ENCODE measurements at places on chromosomes 6 and 20. TPM values are rescaled to one million over a fixed set of nuclear protein-coding genes. Genes with fewer than 3 reads are reported as not detected.

Gene TAAR9
- polyA plus RNA-seq: not detected

DNA sequence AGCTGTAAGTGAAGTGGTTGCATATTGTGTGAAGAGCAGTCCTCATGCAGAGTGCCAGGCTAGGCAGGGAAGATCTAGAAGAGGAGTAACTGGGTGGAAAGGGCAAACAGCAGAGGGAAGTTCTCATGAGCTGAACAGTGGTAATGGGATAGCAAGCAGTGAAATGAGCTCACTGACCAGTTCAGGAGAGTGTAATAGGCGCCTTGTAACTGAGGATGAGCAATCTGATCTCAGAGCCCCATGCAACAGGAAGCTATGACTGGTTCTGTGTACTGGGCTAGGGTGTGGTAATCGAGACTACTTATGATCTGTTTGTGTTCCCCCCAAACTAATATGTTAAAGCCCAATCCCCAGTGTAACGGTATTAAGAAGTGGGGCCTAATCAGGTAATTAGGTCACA, 98.6 kb downstream of the RFX6 start:
- peak; percentile 63 for DNase-seq

GRCh38 chr20:36919715-36920333, 31.7 kb downstream of the SAMHD1 start:
- peak; percentile 72 for DNase-seq

DNA sequence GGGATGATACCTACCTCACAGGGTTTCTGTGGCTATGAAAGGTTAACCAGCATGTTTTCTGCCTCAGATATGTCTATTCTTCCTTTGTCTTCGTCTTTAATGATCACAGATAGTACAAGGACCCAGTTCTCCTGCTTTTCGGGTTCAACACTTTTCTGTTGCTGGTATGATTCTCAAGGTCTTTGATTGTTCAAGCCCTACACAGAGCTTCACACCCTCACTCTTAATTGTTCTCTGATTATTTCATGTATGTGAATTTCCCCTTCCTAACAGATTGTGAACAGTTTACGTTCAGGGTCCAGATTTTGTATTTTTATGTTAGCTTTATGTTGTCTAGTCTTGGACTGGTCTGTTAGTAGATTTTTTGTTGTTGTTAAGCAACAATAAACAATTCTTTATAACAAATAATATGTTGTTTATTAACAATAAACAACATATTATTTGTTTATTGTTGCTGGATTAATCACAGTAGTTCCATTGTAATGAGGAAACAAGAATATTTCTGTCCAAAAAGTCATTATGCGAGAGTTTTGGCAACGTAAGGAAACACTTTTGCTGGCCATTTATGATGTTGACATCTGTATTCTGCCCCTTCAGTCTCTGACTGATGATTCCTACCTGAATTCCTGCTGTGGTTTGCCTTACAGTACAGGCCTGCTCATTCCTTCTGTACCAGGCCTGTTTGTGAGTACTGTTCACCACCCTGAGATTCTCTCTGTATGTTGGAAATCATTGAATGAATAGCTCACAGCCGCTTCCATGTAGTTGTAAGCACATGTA, 27.2 kb upstream of the TULP4 start:
- DNase-seq: peak; percentile 15

DNA sequence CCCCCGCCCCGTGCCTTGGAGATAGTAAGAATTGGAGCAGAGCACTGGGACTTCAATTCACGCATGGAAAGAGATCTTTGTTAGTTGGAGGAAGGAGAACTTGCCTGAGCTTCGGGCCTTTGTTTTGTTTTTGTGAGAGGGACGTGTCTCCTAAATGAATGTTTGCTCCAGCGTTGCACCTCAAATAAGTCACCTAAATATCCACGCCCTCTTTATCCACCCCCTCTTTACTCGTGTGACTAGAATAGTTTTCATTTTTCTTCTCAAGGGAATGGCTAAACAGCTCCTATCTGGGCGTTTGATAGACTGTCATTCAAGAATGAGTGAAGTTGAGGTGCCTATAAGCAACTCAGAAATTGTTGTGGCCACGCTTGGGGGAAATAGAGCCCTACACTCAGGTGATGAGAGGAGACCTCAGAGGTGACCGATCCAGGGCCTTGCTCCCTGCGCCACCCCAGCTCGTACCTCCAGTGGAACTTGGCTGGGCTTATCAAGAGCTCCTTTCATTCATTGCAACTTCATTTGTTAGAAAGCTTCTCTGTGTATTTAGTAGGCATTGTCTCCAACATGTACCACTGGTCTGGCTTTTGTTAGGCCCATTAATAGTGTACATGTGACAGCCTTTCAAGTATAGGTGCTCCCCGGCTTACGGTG, 861 bp downstream of the PCMTD2 start:
- peak; percentile 43 for DNase-seq

Gene TGM3
- polyA plus RNA-seq: 0.25 TPM

DNA sequence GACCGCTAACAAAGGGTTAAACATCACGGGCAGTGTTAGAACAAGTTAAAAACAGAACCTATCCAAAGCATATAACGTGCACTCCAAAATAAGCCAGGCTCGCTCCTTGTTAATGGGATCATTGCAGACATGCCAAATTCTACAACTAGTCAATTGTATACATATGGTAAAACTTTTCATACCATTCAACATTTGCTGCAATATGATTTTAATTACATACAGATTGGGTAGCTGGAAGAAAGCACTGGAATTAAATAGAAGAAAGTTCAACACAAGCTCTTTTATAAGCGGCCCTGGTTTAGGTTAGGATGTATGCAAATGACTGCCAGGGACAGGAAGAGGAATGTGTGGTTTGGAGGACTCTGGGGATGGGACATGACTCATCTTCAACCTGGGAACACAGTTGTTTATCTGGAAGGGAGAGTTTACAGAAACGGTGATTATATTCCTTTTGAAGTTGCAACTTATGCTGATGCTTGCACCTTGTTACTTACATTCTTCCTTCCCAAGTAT, 62.5 kb upstream of the TIAM2 start:
- peak; percentile 73 for DNase-seq

Gene POLR1H
- 32.1 TPM for polyA plus RNA-seq

GRCh38 chr6:88890860-88891845, 72.3 kb downstream of the RNGTT start:
- DNase-seq: peak; percentile 15

DNA sequence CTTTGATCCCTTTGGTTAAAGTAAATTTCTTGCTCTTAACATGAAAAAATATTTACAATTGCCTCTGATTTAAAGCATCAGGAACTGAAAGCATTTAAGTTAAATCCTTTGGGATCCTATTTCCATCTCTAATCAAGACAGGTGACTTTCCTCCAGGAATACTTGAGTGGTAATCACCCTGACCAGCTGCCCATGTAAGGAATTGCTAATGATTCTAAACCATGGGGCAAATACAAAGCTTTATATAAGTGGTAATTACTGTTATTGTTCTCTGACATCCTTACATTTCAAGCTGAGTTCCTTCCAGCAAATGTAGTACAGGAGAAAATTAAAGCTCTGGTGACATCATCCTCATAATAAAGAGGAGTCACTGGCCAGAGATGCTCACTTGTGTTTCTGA, 100.6 kb downstream of the CRYBG1 start:
- DNase-seq: no peak

GRCh38 chr20:50695135-50695872, 4.0 kb upstream of the RIPOR3 start:
- peak; percentile 96 for DNase-seq

Gene ADGRG6
- polyA plus RNA-seq: 0.38 TPM

Gene HLA-DOA
- not detected for polyA plus RNA-seq

Gene RBM24
- polyA plus RNA-seq: 3.5 TPM

DNA sequence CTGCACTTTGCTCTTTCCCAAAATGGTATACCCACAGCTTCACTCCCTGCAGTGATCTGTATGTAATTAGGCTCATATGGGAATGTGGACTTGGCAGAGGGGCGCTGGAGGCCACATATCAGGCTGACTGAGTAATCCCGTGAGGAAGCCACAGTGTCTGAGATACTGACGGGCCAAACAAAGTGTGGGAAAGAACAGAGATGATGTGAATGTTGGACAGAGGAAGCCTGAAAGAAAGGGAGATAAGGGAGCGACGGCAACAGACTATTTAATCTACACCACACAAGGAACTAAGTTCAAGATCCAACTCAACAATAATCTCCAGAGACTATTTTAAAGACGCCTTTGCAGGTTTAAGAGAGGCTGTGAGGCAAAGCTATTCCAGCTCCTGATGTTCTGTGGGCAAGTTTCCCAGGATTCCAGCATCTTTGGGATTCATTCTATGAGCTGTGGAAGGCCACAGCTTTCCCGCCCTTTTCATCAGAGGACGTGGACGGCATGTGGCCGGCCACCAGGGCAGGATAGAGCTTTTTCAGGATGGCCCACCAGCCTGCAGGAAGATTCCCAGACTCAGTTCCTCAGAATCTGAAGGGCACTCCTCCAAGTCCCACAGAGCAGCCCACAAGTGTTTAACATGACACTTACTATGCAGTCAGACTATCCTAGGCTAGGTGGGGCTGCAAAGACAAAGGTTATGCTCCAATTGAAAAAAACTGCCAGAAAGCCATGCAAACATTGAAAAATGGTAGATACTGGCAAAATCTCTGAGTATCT, 237.5 kb downstream of the ATXN1 start:
- peak; percentile 96 for DNase-seq

DNA sequence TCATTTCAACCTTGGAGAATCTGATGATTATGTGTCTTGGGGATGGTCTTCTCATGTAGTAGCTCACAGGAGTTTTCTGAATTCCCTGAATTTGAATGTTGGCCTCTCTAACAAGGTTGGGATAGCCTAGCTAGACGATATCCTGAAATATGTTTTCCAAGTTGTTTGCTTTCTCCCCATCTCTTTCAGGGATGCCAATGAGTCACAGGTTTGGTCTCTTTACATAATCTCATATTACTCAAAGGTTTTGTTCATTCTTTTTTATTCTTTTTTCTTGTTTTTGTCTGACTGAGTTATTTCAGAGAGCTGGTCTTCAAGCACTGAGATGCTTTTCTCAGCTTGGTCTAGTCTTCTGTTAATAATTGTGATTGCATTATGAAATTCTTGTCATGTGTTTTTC, 42.7 kb upstream of the COL9A1 start:
- no peak for DNase-seq

GRCh38 chr6:5315881-5316280, 54.6 kb downstream of the FARS2 start:
- peak; percentile 61 for DNase-seq

GRCh38 chr6:132995432-132995831, 181.1 kb downstream of the RPS12 start:
- no peak for DNase-seq

DNA sequence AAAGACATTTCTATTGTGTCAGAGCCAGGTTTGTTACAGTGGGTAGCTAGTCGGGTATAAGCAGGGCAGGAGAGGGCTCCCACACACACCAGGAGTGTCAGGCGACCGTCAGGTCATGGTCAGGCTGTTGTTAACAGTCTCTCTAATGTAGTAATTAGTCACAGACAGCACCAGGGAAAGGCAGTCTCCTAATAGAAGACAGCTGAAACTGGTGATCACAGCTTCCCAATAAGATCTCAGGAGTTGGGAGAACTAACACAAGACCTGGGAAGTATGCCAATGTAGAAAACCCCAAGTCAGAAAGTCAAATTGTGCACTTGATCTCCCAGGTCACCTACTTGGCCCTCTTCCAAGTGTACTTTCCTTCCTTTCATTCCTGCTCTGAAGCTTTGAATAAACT, 53.0 kb upstream of the GPR6 start:
- DNase-seq: no peak

GRCh38 chr6:21305893-21306332, 287.6 kb upstream of the SOX4 start:
- DNase-seq: peak; percentile 60

- no peak for DNase-seq
Measured at GRCh38 chr20:40551125-40551530, 137.9 kb downstream of the MAFB start.

Gene SMOC2
- not detected for polyA plus RNA-seq

GRCh38 chr6:22827760-22828159, 258.4 kb downstream of the HDGFL1 start:
- DNase-seq: peak; percentile 32

DNA sequence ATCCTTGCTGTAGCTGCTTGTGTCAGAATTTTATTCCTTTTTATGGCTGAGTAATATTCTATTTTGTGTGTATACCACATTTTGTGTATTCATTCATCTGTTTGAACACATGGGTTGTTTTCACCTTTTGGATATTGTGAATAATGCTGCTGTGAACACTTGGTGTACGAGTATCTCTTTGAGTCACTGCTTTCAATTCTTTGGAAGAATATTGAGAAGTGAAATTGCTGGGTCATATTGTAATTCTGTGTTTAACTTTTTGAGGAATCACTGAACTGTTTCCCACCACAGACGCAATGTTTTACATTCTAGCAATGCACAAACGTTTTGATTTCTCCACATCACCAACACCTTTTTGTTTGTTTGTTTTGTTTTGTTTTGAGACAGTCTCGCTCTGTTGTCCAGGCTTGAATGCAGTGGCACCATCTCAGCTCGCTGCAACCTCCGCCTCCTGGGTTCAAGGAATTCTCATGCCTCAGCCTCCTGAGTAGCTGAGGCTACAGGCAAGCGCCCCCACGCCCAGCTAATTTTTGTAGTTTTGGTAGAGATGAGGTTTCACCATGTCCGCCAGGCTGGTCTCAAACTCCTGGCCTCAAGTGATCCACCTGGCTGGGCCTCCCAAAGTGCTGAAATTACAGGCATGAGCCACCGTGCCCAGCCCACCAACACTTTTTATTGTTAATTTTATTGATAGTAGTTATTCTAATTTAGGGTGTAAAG, 21.7 kb downstream of the CPXM1 start:
- DNase-seq: no peak

DNA sequence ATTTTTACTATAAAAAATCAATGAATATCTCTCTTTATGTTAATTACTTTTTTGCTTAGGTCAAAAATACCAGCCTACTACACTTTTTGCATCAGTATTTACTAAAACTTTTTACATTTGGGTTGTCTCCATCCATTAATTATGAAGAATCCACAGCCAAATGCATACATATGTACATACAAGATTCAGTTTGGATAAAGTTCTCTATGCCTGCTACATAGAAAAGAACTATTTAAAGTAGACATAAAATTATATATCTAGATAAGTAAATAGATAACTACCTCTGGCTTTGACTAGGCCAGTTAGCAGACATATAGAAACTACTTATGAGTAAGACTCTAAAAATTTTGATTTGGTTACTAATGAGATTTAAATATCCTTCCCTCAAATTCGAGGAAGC, 12.3 kb downstream of the TDRD6 start:
- DNase-seq: no peak

All from GM23248 (cell line).